ENCODE measurements at places on chromosomes 5 and 9.
A peak's percentile ranks its signal among the peaks of the same experiment; 100 is the strongest.

DNA sequence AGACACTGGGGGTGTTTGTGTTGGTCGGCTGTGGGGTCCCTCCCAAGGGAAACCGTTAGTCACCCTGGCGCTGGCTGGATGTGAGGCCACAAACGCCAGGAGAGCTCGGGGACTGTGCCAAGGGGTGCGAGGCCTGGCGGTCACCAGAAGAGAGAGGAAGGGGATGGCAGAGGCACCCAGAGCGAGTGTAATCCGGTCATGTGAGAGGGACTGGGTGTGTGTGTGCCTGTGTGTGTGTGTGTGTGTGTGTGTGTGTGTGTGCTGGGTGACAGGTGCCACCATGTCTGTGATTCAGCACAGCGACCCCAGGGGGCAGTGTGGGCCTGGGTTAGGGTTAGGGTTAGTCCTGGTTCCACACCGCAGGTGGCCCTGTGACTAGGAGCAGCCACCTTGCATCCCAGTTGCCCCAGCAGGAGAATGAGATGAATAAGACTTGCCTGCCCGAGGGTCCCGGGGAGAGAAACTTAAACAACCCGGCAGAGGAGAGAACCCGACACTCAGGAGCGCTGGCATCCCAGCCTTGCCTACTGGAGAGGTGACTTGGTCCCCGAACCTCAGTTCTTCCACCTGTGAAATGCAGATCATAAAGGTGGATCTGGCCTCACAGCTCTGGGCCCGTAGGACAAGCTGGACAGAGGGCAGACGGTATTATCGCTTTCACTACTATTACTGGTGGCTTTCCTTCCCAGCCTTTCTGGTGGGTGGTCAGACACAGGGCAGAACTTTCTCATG lies 1.4 kb upstream of the ADAMTSL2 start:
- DNase-seq = peak; percentile 32

- no peak for DNase-seq
Measured at GRCh38 chr9:22332202-22332601, 114.4 kb upstream of the DMRTA1 start.

- DNase-seq = peak; percentile 24
Measured at GRCh38 chr9:74777136-74777879, 110.4 kb downstream of the TRPM6 start.

DNA sequence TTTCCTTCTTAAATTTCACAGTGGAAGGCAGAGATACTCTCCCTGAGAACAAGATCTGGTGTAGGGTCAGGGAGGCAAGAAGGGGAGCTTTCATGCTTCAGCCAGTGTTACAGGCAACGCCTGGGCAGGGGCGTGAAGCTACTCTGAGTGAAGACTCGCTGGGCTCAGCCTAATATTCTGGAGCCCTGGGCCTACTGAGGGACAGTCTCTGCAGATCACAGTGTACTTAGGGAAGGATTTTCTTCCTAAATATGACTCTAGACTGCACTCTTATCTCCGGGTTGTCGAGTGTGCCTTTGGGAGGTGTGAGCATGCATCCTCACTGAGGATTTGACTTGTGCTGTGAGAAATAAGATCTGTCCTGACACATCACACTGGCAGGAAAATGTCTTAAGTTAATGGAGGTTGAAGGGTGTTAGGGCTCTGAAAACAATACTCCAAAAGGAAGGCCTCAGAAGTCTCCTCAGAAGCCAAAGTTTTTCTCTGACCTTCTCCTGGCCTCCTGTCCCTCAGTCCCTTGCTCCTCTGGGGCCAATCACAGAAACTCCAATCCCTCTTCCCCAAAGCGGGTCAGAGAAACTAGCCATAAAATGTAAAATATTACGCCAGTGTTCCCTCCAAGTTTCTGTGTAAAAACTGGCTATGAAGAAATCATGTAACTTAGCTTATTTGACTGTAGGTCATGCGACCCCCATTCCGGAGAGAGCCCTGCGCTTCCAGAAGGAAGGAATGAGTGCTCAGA lies 156.8 kb upstream of the TBC1D2 start:
- no peak for DNase-seq

GRCh38 chr5:176959051-176959450 lies 47.5 kb downstream of the UIMC1 start:
- DNase-seq = no peak

GRCh38 chr9:116432051-116432450 lies 255.1 kb upstream of the TRIM32 start:
- DNase-seq = no peak

GRCh38 chr5:68479524-68479923 lies 264.0 kb downstream of the PIK3R1 start:
- no peak for DNase-seq

DNA sequence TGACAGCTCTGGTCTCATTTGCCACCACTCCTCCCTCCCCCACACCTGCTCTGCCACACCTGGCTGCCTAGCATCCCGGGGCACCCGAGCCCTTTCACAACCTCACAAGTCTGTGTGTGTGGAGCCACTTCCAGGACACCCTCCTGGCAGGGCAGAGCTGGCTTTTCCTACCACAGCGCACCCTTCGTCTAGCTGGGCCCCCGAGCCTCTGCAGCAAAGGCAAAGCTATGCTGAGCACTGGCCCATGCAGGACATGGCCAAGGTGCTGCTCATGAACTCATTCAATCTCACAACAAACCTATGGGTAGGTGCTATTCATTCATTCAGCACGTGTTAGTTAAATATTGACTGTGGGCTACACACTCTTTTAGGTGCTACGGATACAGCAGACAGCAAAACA lies 43.4 kb downstream of the DUSP1 start:
- no peak for DNase-seq

DNA sequence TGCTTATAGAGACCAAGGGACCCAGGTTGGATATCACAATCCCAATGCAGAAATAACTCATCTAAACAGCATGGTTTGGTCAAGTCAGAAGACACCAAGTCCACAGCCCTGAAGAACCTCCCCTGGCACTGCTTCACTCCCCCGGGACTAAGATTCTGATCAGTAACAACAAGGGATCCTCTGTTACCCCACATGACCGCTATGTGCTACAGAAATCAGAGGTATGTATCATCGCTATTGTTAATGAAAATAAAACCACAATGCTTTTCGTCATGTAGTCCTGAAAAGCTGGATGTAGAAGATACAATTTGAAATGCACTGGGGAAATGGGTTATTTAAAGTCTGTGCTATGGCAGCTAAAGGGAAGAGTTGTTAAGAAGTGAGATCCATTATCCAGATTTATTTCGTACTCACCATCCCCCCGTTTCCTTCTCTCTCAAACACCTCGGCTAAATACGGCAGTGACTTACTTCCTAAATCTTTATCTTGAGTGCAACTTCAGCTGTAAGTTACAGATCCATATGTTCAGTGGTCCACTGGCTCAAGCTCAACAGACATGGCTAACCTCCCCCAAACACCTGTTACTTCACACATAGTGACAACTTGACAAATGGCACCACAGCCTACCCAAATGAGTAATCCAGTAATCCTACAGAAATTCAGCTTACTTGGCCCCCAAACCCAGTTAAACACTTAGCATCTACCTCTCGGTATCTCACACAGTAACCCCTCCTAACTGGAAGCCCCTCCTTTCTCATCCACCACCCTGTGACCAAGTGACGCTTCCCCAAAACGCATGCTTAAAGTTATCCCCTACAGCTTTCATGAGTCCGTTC lies 129.2 kb downstream of the MYO10 start:
- DNase-seq = no peak

GRCh38 chr5:97131139-97131710 lies 11.2 kb downstream of the LIX1 start:
- DNase-seq = no peak

- DNase-seq = no peak
Measured at GRCh38 chr5:52867809-52868208, 80.1 kb downstream of the ITGA1 start.

GRCh38 chr5:179417016-179417415 lies 71.8 kb upstream of the ADAMTS2 start:
- DNase-seq = no peak

- no peak for DNase-seq
Measured at GRCh38 chr9:110615498-110615897, 36.0 kb upstream of the SVEP1 start.

GRCh38 chr5:52255308-52255707 lies 532.4 kb upstream of the ITGA1 start:
- DNase-seq = no peak

DNA sequence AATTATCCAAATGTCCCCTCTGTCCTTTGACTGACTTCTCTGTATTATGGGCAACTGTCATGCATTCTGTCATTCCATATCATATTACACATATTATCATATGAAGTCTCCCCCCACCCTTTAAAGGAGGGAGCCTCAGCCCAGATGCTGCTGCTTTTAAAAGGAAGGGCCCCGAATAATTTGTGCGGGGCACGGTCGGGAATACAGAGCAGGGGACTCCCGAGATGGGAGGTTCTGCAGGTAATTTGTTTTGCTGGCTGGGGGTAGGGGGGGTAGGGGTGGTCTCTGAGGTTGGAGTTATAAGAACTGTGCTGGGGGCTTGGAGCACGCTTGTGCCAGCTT lies 10.1 kb upstream of the LHX2 start:
- DNase-seq = no peak

DNA sequence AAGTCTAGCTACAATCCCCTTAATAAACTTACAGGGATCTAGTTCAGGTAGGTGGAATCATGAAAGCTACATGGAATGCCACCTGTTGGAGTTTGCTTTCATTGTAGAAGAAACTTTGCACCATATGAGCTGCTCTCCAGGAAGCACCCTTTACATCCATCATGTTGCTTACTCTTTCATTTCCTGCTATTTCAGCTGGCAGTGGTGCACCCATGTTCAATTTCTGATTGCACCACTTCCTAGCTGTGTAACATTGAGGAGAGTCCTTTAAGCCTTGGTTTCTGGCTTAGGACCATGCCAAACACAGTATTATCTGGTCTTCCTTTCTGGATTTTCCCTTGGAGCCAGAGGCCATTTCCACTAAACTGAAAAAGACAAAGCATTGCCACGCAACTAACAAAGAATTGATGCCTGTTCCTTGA lies 123.3 kb upstream of the SLC12A2 start:
- DNase-seq = no peak

DNA sequence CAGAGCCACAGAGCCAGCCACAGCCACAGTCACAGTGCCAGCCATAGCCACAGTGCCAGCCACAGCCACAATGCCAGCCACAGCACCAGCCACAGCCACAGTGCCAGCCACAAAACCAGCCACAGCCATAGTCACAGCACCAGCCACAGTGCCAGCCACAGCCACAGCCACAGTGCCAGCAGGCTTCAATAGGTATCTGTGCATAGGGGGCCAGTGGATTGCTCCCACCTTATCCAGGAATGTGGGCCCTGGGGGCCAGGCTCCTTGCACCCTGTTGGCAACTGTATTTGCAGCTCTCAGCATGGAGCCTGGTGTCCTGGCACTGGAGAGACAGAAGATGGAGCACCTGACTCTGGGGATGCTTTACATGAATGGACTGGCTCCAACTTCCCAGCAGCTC lies 111.7 kb upstream of the IRX2 start:
- DNase-seq = no peak

DNA sequence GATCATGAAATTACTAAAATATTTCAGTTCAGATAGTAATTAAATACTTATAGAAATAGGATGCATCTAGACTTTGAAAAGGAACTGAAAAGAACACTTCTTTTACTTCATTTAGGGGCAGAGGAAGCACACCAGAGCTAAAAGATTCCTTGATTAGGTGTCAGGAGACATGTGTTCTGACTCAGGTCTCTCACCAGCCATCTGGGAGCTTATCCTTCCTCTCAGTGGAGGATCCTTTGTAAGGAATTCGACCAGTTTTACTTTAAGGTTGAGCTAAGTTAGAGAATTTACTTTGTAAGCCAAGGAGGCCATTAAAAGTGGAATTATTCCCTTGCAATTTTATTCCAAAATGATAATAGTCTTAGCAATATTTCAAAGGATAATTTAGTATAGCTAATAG lies 16.7 kb downstream of the VCAN start:
- DNase-seq = no peak

- no peak for DNase-seq
Measured at GRCh38 chr9:127898433-127899127, 823 bp downstream of the ST6GALNAC6 start.

- DNase-seq = no peak
Measured at GRCh38 chr9:29656641-29657406, 2083.5 kb upstream of the C9orf72 start.

DNA sequence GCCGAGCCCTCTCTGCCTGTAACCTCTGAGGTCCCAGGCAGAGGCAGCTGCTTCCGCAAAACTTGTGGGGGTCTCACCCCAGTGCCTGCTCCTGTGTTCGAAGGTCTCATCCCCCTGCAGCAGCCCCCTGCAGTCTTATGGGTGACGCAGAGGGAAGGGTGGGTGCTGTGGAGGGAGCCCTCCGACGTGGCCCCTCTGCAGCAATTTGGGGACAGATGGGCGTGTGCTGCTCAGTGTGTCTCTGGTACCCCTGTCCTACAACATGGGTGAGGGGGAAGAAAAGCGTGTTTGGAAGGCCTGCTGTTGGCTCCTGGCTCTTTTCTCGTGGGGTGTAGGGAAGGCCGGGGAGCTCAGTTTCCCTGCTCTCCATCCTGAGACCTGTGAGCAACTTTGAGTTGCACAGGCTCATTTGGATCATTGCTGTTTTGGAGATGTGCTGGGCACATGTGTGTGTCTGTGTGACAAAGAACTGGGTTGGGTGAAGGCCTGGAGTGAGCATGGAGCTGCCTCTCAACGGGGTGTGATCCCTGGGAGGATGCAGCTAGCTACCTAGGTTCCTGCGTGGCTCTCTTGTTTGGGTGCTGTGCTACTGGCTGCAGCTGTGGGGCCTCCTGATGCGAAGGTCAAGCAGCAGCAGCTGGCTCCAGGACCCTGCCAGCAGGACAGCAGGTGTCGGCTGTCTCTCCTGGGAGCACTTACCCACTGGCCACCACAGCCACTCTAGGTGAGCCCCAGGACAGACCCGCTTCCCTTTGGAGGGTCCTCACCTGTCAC lies 179.6 kb upstream of the PITX1 start:
- DNase-seq = no peak

GRCh38 chr9:132509928-132510874 lies 72.2 kb upstream of the BARHL1 start:
- no peak for DNase-seq

DNA sequence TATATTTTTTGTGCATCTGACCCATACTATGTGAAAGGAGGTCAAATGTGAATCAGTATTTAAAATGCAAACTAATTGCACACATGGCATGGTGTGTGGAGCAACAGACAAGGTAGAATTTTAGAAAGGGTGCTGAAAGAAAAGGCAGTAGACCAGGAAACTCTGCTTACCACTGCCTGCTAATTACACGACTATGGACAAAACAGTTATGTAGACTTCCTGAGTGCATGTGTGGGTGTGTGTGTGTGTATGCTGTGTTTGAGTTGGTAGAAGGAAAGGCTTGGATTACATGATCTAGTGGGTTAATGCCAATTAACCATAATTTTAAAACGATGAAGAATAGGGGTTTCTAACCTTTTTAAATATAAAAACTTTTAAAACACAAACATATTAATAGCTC lies 349.9 kb downstream of the SH3GL2 start:
- DNase-seq = no peak

- DNase-seq = no peak
Measured at GRCh38 chr5:113678924-113679575, 165.6 kb downstream of the YTHDC2 start.

- no peak for DNase-seq
Measured at GRCh38 chr5:171660434-171660833, 125.2 kb upstream of the SMIM23 start.

Data from stimulated activated CD8-positive, alpha-beta memory T cell treated with anti-CD3 and anti-CD28 coated beads, Interleukin-4, amount 100 ng/mL, for 4 hours (primary cell).